ENCODE measurements at places on chromosomes 13 and 19. TPM values are rescaled to one million over a fixed set of nuclear protein-coding genes. Genes with fewer than 3 reads are reported as not detected.
A peak's percentile ranks its signal among the peaks of the same experiment; 100 is the strongest.

ANGPTL4 gene
- 1.7 TPM for polyA plus RNA-seq

GRCh38 chr13:22193070-22193469, 522.2 kb downstream of the FGF9 start:
- DNase-seq, result no peak

- DNase-seq, result no peak
Measured at GRCh38 chr19:41083516-41083915, 4.7 kb upstream of the CYP2A13 start.

DNA sequence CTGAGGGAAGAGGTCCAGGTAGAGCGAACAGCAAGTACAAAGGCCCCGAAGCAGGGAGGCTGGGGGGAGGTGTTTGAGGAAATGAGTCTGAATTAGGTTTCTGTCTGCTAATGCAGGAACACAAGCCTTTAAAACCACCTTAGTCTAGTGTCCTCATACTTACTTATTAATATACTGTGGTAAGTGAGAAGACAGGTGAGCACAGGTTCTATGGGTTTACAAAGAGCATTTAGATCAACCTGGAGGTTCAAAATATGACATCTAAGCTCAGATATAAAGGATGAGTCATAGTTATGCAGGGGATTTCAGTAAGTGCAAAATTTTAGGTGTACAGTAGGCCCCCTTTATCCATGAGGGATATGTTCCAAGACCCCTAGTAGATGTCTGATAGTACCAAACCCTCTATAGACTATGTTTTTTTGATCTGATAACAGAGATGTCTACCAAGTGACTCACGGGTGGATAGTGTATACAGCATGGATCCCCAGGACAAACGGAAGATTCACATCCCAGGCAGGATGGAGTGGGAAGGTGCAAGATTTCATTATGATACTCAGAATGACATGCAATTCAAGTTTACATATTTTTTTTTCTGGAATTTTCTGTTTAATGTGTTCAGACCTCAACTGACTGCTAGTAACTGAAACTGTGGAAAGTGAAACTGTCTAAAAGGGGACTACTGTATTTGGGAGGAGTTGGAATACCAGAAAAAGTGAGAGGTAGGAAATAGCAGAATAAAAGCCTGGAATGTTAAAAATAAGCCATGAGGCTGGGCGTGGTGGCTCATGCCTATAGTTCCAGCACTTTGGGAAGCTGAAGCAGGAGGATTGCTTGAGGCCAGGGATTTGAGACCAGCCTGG, 18.2 kb upstream of the MED4 start:
- DNase-seq, result no peak

LAIR1 gene
- 5.1 TPM for polyA plus RNA-seq

DNA sequence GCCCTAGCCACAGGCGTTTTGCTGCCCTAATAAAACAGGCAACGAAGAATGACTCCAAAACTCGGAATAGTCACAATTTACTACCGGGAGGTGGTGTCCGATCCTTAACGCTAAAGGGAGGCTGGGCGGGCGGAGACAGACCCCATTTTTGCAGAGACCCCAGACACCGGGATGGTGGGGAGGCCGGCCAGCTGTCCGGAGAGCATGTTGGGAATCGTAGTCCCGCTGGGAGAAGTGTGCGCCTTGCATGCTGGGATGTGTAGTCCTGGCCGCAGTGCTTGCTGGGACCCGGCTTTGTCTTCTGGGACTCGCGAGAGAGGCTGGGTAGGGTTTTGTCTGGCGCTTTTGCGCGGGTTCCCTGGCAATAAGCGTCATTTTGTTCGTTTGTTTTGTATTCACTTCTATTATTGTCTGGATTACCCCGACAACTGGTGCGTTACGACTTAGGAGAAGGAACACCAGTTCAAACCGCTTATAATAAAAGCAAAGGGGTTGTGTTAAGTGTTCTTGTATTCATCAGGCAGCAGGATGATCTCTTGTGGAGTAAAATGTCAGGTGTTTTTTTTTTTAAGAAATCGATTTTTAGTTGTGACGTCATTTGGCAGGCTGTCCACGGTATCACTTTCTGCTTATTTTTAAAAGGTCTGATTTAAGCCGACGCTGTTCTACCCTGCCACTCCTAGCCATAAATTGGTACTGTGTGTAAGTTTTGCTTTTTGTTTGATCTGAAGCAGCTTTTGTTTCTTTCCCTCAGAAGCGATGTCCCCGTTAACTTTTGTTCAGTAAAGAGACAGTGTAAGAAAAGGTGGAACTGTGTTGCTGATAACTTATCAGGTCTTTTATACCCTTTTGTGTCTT, 676 bp upstream of the HSPH1 start:
- peak; percentile 95 for DNase-seq

CAMSAP3 gene
- 12.3 TPM for polyA plus RNA-seq
